Pulmonary artery endothelial cell (primary cell): ENCODE measurements at places on chromosomes 7 and 10. TPM values are rescaled to one million over a fixed set of nuclear protein-coding genes. Genes with fewer than 3 reads are reported as not detected.

- DNase-seq, result no peak
These were observed 24.9 kb downstream of the COL28A1 start for GRCh38 chr7:7510794-7511193.

DNA sequence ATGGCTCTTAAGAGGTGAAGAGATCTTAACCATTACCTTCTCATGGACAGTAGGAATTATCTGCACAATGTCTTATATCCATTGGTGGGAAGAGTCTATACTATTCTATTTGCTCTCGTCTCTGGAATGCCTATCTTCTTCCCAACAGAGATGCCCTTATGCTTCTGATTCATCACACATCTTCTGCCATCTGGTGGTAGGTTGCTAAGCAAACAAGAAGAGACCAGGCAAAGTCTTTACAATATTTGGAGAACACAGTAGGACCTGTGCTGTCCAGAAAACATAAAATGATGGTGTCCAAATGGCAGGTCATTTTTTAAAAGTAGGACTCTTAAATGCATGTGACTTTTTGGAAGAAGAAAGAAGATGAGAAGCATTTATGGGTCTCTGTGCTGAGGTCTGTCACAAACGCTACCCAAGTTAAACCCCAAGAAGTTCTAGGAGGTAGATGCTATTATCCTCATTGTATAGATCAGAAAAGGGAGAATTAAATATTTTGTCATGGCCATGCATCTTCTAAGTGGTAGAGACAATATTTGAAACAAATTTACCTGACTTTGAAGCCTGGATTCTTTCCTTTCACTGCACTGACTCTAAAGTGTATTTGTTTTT lies 67.8 kb upstream of the NXPH1 start:
- DNase-seq, result no peak

DNA sequence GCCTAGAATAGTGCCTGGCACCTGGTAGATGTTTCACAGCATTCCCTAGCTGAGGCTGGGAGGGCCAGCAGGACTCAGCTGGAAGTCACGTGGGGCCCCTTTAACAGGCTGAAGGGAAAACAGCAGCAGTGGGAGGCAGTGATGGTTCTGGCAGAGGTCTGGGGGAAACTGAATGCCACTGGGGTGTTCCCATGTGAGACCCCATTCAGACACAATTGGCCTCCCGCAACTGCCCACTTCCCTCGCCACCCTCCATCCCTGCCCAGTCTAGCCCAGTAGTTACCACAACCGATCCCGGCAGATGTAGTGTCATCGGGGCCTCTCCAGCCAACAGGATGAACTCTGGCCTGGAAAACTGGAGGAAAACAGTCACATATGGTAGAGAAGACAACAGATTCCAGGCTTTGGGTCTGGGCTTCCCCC lies 38.3 kb downstream of the FRMPD2 start:
- DNase-seq, result no peak

- DNase-seq, result no peak
These were observed 248.5 kb downstream of the AGMO start for GRCh38 chr7:15313361-15313760.

DNA sequence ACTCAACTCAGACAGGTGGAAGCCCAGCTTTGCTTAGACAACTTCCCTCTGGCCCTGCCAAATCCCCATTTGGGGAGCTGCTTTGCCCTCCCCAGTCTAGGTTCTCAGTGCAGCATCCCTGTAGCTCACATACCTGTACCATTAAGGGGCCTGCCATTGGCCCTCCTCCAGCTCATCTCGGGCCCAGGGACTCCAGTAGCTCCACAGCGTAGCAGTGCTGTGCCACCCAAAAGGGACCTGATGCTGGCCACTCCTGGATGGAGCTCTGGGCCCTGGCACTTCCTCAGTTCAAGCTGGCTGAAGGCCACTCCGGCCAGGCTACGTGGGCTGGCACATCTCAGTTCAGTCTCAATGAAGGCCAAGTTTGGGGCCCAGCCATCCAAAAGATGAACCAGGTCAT lies 7.4 kb downstream of the LRIT1 start:
- DNase-seq, result no peak

DNA sequence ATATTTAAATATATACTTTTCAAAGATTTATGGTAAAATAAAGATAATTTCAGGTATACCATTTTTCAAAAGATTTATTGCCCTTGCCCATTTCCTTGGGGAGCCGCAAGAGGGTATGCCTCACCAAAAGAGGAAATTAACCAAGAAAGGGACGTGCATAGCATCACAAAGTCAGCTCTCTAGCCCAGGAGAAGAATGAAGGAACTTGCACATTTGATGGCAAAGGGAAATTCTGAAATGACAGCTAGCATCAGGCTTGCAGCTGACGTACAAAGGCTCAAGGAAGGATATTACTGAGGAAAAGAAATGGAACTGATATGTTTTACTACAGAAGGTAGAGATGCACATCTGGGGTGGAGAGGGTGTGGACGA lies 93.6 kb upstream of the RSU1 start:
- no peak for DNase-seq

GRCh38 chr7:150377196-150377595 lies 1.9 kb upstream of the ZNF775 start:
- no peak for DNase-seq

DNA sequence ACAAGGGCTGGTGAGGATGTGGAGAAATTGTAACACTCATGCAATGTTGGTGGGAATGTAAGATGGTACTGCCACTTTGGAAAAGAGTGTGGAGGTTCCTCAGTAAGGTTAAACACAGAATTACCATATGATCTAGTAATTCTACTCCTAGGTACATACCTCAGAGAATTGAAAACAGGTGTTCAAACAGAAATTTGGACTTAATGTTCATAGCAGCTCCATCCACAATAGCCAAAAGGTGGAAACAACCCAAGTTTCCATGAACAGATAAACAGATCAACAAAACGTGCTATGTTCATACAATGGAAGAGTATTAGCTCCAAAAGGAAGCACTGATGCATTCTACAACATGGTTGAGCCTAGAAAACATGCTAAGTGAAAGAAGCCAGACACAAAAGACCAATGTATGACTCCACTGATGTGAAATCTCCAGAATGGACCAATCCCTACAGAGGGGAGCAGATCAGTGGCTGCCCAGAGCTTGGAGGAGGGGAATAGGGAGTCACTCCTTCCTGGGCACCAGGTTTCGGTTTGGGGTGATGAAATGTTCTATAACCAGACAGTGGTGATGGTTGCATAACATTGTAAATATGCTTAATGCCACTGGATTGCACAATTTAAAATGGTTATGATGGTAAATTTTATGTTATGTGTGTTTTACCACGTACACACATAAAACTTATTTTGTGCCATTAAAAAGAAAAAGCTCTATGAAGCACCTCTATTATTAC lies 5.7 kb upstream of the WDR86 start:
- no peak for DNase-seq

DNA sequence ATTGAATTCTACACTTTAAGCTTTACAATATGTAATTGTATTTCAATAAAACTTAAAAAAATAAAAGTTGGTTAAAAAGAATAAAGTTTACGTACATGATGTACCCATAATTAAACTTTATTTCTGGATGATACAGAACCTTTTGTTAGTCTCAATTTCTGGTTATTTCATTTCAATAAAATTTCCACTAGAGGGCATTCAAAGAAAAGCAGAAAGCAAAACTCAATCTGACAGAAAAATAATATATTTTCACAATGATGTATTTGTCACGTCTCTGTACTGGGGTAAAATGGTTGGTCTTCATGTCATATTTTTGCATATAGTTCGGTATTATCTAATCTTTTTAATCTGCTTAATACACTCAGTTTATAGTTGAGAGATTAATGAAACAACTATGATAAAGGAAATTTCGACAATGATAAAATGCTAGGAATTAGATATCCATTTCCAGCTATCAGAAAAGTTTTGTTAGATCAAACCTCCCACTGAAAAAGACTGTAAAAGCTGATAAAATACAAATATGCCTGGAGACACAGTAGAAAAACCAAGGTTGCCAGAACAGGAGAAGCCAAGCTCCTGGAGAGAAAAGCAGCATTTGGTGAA lies 27.4 kb downstream of the ASZ1 start:
- no peak for DNase-seq

- DNase-seq, result peak; percentile 32
These were observed 91.1 kb downstream of the CH25H start for GRCh38 chr10:89115876-89116627.

DNA sequence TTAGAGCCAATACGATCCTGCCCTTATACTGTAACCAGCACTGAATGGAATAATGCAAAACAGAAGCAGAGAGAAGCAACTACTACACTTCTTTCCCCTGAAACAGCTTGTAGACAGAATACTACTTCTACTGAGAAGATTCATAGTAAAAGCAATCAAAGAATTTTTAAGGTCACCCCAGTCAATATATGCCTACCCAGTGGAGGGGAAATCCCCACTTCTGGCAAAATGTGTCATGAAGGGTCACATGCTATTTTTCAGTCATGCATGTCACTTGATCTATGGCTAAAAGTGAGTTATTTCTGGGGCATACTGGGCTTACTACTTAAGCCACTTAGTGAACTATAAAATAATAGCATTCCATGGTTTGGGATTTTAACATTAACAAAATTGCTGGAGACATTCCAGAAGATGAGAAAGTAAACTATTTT lies 25.6 kb downstream of the IRF5 start:
- no peak for DNase-seq

DNA sequence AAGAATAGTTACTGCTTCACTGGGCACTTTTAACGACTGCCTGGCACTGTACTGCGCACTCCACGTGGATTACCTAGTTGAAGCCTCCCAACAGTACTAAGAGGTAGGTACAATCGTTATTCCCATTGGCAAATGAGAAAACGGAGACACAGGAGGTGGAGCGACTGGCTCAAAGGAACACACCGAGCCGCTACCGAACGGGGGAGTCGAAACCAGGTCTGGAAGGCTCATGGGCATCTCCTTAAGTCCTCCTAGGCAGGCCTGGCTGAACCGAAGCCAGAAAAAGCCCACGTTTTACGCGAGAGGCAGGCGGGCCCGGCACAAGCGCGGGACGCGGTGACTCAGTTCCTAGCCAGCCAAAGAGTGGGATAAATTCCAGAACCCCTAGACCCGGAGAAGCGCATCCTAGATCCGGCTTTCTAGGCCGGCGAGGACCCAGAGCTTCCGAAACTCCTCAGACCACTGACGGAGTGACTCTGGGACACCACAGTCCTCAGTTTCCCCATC lies 472 bp downstream of the PDAP1 start:
- DNase-seq, result peak; percentile 40

DNA sequence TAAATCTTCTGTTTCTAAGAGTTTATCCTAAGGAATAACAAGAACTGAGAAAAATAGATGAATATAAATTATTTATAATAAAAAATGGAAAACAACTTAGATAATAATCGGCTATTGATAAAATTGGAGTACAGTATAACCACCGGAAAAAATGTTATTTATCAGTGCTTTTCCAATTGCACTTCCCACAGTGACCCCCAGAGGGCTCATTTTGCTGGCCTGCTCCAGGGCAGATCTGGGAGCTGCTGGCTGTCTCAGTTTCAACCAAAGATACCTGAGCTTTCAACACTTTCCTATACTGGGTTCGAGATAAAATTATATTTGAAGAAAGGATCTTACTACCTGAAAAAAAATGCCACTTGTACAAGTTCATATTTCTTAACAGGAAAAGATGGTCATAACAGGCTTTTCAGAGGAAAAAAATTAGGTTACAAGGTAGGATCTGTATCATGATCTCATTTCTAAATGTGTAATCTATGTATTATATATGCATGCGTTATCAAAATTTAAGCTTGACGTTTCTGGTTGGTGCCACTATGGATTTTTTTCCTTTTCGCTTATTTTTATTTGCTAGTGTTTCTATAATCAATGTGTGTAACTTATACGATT lies 165.7 kb downstream of the NPSR1 start:
- peak; percentile 7 for DNase-seq

DNA sequence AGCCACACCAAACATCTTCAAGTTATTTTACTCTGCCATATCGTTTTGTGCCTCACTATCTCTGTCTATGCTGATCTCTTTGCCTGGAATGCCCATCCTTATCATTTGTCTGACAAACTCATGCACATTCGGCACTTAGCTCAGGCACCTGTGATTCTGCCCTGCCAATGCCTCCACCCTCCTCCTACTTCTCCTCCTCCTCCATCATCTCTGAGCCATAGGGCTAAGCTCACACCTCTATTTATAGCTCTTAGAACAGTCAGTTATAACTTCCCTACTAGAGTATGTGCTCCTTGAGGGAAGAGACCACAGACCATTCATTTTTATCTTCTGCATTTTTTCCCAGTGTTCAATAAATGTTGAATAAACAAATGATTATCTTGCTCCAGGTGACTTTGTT lies 51.2 kb upstream of the CDK13 start:
- DNase-seq, result no peak

GRCh38 chr10:29386342-29386999 lies 97.6 kb downstream of the LYZL1 start:
- DNase-seq, result no peak

The INA gene
- total RNA-seq, result 0.13 and 0.18 TPM in 2 replicates

The ABCB1 gene
- total RNA-seq, result 5.1 and 5.4 TPM in 2 replicates

The GARS1 gene
- 120 and 159 TPM in 2 replicates for total RNA-seq

The GCK gene
- total RNA-seq, result 0.26 and 0.39 TPM in 2 replicates

The KAZALD1 gene
- 1.1 TPM in 2 replicates for total RNA-seq

The HOXA7 gene
- 0.04 and 0.13 TPM in 2 replicates for total RNA-seq

The CALD1 gene
- 275 and 308 TPM in 2 replicates for total RNA-seq

The DGKI gene
- total RNA-seq, result 0.33 and 0.53 TPM in 2 replicates

The CYP3A7 gene
- not detected in 2 replicates for total RNA-seq

The ASB10 gene
- not detected in 2 replicates for total RNA-seq

The MRLN gene
- total RNA-seq, result not detected in 2 replicates
